Mammary epithelial cell (primary cell): ENCODE measurements at places on chromosomes 3 and 15. TPM values are rescaled to one million over a fixed set of nuclear protein-coding genes. Genes with fewer than 3 reads are reported as not detected.

The NRG4 gene
- 0.62 TPM for polyA plus RNA-seq

The NKTR gene
- polyA plus RNA-seq = 10.4 TPM

The MLF1 gene
- 6.9 TPM for polyA plus RNA-seq

The CYP1A1 gene
- polyA plus RNA-seq = 2.2 TPM

The SIDT1 gene
- 0.08 TPM for polyA plus RNA-seq

The PRKCD gene
- polyA plus RNA-seq = 60.1 TPM

The WNT7A gene
- polyA plus RNA-seq = 11.1 TPM

The SKIL gene
- polyA plus RNA-seq = 5.9 TPM

The PTPN23 gene
- polyA plus RNA-seq = 2.9 TPM

The ST8SIA2 gene
- 0.42 TPM for polyA plus RNA-seq

The GOLGA6L26 gene
- not detected for polyA plus RNA-seq

The TGM5 gene
- not detected for polyA plus RNA-seq

The MAN2A2 gene
- polyA plus RNA-seq = 8.7 TPM

The SLC30A4 gene
- polyA plus RNA-seq = 3.1 TPM

The CERS3 gene
- 0.08 TPM for polyA plus RNA-seq

The ALG1L2 gene
- not detected for polyA plus RNA-seq

The P2RY14 gene
- polyA plus RNA-seq = not detected

The GMPPB gene
- 40.7 TPM for polyA plus RNA-seq

The IMPG2 gene
- 0.05 TPM for polyA plus RNA-seq

The ARHGEF26 gene
- 1.2 TPM for polyA plus RNA-seq

The ITGB5 gene
- polyA plus RNA-seq = 206 TPM

The SOX14 gene
- polyA plus RNA-seq = not detected

The FAH gene
- 34.0 TPM for polyA plus RNA-seq

The SCG3 gene
- polyA plus RNA-seq = not detected

The NTRK3 gene
- not detected for polyA plus RNA-seq

The TMEM266 gene
- 0.02 TPM for polyA plus RNA-seq

The FRMD5 gene
- 8.7 TPM for polyA plus RNA-seq

The LOXL1 gene
- polyA plus RNA-seq = 18.7 TPM

The CASR gene
- not detected for polyA plus RNA-seq

The GPR156 gene
- polyA plus RNA-seq = 0.27 TPM

The LMAN1L gene
- not detected for polyA plus RNA-seq

The RIOX2 gene
- 20.5 TPM for polyA plus RNA-seq

The MUC4 gene
- polyA plus RNA-seq = not detected

The SAMD7 gene
- polyA plus RNA-seq = not detected
